ENCODE measurements at places on chromosomes 12 and 14.

DNA sequence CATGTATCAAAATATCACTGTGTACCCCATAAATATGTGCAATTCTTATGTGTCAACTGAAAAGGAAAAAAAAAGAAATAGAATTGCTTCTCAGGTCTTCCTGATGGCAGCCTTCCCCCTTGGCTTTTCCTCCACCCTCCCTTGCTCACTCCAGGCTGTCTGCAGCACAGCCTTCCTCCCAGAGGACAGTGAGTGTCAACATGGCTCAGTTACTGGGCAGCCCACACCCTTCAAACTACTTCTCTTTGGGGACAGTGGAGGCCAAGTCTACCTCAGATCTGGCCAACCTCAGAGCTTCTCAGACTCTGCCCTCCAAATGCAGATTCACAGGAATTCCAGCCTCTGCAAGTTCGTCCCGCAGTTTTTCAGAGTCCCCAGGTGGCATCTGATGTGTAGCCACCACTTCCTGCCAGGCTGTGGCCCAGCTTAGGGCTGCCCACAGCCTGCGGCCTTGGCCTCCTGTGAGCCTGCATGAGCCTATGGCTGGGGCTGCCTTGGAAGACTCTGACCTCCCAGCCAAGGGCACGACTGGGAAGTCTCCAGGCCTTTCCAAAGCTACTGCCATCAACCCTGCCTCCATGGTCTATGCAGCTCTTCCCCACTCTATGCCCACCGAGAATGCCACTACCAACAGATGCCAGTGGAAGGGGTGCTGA is 148.0 kb upstream of the PWP1 start:
- DNase-seq, result no peak

DNA sequence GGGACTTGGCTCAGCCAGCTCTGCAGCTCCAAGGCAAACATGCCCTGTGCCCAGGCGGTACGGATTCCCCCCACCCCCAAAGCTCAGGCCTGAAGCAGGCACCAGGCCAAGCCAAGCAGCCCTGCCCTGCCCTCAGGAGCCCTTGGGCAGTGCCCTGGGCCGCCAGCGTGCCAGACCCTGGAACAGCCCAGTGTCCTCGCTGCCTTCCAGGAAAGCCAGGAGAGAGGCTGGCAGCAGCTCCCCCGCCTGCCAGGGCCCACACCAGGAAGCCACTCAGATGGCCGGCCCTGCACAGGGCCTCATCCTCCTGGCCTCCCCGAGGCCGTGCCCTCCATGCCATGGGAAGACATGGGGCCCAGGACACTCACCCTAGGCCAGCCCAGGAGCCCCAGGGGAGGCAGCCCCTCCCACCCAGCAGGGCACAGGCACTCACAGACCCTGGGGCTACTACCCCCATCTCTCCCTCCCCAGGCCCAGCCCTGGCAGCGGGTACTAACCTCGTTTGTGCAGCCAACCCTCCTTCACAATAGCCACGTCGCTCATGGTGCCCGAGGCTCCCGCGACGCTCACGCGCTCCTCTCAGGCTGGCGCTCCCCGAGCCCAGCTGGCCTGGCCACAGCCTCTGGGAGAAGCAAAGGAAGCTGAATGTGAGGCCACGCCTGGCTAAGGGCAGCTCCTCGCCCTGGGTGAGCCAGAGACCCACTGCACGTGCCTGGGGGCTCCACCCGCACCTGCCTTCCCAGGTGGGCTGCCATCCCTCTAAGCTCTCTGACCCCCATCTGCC is 3.3 kb downstream of the AKT1 start:
- no peak for DNase-seq

DNA sequence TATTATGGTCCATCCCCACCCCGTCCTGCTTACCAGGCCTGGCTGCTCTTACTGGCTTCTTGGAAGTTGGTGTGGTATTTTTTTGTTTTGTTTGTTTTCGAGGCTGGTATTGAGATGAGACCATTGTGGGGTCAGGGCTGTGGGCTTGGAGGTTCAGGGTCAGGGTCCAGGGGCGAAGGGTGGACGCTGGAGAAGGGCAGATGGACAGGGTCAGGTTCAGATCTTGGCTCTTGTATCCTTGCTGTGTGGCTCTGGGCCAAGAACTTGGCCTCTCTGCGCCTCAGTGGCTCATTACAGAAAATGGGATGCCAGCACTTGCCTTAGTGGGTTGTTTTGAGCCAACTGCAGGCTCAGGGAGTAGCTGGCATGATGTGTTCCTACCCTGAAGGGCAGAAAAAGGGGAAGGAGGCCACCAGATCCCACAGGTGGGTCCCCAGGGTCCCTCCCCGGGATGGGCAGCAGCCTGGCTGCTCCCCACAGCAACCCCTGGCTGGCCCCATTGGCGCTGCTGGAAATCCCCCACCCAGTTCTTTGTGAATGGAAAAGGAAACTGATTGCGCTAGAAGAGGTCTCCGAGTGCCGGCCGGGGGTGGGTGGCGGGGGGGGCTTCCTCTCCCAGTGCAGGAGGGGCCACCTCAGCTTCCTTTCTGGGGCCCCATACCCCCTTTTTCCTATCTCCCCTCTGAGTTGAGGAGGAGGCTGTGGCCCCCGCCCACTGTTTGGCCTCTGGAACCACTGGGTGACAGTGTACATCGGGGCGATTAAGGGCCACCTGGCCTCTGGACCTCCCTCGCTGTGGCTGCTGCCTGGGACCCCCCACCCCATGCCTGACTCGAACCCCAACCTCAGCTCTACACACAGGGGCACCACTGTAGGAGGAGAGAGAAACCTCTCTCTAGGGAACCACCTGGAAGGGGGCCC is 25.0 kb downstream of the SH2B3 start:
- DNase-seq, result no peak

- no peak for DNase-seq
Observed at GRCh38 chr12:132218915-132219314, 74.7 kb downstream of the NOC4L start.

GRCh38 chr12:70648191-70648590 is 11.0 kb upstream of the PTPRB start:
- DNase-seq, result no peak

GRCh38 chr12:44837114-44837755 is 38.9 kb downstream of the NELL2 start:
- no peak for DNase-seq

DNA sequence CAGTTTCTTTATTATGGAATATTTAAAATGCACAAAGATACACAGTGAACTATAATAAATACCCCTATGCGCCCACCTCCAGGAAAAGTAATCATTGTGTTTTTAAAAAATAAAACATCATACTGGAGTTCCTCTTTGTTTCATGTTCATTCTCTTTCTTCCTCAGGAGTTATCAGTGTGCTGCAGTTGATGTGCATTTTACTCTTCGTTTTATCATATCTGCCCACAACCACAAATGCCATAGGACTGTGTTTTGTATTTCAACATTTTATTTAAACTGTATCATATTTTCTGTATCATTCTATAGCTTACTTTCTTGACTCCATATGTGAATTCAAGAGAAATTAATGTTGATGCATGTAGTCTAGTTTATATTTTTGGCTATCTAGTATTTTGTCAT is 53.9 kb downstream of the TSHR start:
- DNase-seq, result no peak

DNA sequence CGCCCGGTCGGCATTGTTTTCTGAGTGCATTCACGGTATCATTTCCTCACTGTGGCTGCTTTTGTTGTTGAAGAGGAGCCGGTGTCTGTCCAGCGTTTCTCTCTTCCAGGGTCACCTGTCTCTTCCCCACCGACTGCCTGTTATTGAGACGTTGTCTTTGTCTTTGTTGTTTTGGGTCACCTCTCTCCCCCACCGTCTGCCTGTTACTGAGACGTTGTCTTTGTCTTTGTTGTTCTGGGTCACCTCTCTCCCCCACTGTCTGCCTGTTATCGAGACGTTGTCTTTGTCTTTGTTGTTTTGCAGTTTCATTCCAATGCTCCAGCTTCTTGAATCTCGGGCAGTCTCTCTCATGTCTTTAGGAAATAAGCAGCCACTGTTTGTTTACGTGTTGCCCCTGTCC is 69.9 kb downstream of the DDX51 start:
- DNase-seq, result no peak

DNA sequence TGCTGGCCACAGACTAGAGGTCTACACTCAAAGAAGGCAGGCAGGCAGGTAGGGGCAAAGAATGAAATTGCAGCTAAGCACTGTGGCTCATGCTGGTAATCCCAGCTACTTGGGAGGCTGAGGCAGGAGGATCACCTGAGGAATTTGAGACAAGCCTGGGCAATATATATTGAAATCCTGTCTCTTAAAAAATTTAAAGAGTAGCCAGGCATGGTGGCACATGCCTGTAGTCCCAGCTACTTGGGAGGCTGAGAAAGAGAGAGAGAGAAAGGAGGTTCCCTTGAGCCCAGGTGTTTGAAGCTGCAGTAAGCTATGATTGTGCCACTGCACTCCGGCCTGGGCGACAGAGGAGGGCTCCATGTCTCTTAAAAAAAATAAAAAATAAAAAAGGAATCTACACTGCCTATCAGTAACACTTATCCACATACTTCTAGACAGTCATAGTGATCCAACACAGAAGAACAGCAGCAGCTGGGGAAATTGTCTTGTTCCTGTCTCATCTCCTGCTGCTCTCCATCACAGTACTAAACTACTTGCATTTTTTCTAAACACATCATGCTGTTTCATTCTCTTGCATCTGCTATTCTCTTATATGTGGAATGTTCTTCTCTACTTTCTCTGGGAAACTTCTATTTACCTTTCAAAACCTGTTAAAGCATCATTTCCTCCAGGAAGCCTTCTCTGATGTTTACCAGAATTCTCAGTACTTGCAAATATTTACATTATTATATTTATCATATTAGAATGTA is 57.2 kb downstream of the ATF7 start:
- DNase-seq, result no peak

DNA sequence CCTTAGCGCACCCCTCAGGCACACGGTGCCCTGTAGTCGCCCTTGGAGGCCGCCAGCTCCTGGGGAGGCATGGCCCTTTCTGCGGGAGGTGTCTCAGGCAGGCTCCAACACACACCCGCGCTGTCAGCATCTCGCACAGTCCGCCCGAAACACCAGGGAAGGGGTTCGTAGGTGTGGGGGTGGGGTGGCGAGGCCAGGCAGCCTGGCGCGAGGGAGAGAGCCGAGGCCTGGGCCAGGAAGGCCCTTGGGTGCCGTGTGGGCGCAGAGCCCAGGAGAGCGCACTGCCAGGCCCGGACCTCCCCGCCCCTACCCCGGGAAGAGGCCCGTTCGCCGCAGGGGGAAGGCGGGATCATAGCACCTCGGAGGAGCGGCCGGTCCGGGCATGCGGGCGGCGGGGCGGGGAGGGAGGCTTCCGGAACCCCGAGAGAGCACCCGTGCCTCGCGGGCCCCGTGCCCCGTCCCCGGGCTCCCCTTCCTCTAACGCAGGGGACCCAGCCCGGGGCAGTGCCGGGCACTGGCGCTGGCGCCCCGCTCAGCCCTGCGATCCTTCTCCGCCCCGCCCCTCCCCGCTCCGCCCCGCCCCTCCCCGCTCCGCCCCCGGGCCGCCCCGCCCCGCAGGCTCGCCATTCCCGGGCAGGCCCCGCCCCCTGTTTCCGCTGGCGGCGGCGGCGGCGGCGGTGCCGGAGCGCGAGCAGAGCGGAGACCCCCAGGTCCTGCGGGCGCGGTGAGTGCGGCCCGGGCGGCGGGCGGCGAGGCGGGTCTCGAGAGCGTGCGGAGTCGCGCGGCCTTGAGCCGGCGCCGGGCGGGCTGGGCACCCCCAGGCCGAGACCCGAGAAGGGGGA is at the start of gene TSPAN9:
TSPAN9 (plus strand) TSS at position 650 of the 842 bp plus-strand sequence. CDS start 123,815 bp downstream, outside the sequence.
- DNase-seq, result peak; percentile 74

- DNase-seq, result no peak
Observed at GRCh38 chr14:88599326-88599725, 36.5 kb downstream of the ZC3H14 start.

DNA sequence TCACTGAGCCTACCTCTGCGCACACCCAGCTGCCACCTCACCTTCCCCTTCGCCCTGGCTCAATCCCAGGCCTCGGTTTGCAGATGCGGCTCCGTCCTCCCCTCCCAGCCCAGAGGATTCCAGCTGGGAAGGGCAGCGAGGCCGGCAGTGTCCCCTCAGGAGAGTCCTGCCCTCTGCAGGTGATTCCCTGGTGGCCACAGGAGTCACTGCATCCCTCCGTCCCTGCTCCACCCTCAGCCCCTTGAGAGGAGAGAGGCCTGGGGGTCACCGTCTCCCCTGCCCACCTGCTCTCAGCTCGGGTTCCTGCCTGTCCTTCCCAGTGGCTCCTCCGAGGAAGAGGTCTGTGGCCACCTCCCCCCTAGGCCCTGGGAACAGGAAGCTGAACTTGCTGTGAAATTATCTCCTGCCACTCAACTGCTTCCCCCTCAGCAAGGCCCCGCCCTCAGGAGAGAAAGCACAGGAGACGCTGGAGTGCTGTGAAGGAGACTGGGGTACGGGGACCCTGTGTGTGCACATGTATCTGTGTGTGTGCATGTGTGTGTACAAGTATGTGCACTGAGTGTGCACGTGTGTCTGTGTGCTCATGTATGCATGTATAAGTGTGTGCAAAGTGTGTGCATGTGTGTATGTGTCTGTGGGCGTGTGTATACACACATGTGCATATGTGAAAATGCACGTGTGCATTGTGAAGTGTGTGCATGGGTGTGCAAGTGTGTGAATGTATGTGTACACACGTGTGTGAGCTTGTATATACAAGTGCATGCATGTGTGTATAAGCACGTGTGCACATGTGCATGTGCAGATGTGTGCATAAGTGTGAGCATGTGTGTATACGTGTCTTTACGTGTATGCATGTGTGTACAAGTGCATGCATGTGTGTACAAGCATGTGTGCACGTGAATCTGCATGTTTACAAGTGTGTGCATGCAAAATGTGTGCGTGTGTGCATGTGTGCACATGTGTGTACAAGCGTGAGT is 13.2 kb upstream of the GALNT9 start:
- DNase-seq, result no peak

DNA sequence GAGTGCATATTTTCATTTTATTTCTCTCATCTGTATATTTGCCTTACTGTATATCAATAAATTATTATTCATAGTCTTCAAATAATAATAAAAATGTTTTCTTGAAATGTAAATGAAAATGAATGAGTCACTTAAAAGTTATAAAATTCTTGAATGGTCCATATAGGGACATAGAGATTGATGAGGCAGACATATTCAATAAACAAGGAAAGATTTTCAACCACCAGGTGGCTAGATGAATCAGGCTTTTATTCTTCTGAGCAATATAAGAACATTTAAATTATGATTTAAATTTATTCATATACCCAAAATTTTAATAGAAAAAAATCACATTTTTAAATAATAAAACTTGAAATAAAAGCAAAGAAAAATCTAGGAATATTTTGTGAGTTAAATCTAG is 249.5 kb downstream of the ACSS3 start:
- DNase-seq, result no peak

GRCh38 chr14:75827331-75827730 is 154.5 kb downstream of the TGFB3 start:
- no peak for DNase-seq

DNA sequence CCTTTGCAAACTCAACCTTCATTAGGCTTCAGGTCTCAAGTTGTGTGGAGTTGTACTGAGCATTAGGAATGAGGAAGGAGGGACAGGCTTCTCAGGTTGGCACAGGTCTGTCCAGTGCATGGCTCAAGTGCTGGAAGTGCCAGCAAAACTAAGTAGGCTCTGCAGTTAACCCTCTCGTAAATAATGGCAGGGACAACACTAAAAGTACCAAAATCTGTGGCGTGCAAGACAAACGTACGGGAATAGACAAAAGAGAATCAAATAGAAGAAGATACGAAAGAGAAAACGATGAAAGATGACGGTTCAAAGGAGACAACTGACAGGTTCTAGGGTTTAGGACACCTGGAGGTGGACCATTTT is 612 bp downstream of the TRAPPC6B start:
- DNase-seq, result no peak
